IPS-NIHi11 (cell line): ENCODE measurements at places on chromosomes 7 and 10.

DNA sequence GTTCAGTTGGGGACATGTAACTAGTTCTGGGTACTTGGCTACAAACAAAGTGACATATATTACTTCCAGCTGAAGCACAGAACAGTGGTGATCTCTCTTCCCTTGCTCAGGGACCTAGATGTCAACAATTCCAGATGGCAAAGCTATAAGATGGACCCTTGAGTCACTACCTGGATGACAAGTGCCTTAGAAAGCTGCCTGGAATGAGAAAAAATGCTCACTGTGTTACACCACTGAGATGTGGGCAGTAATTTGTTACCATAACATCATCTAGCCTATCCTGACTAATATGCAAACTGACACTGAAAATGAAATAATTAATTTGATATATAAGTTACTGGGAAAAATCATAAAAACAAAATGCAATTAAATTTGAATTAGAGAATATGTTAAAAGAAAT is 16.4 kb upstream of the CTTNBP2 start:
- no peak for DNase-seq

DNA sequence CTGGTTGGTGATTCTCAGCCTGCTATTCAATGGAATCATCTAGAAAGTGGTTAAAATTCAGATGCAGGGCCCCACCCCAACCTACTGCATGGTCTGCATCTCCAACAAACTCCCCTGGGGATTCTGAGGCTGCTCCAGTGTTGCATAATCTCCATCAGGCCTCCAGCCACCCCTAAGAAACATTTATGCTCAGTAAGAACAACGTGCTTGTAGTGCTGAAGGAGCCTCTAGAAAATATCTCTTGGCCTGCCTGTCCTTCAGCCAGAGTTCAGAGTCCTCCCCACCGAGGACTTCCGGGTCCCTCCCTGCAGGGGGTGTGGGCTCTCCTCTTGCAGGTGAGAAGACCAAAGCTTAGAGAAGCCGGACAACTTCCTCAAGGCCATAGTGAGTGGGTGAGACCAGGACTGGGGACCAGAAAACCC is 159.8 kb downstream of the SH3PXD2A start:
- DNase-seq, result no peak

DNA sequence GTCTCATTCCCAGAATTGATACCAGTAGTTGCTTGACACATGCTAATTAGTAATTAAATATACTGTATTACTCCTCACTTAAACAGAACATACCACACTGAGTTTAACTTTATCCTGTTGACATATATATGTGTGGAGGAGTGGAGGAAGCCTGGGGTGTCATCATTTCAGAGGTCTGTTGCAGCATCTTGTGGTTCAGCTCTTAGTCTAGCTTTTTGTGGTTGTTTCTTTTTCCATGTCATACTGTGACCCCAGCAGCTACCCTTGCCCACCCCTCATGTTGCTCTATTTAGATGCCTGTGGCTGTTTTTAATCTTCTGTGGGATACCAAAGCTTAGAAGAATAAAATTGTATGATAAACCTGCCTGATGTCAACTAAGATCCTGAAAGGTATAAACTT is 875.4 kb downstream of the LRMDA start:
- no peak for DNase-seq

- no peak for DNase-seq
Measured at GRCh38 chr10:118408181-118408580, 66.1 kb upstream of the FAM204A start.

GRCh38 chr10:31587691-31588090 is 268.7 kb downstream of the ZEB1 start:
- DNase-seq, result no peak

DNA sequence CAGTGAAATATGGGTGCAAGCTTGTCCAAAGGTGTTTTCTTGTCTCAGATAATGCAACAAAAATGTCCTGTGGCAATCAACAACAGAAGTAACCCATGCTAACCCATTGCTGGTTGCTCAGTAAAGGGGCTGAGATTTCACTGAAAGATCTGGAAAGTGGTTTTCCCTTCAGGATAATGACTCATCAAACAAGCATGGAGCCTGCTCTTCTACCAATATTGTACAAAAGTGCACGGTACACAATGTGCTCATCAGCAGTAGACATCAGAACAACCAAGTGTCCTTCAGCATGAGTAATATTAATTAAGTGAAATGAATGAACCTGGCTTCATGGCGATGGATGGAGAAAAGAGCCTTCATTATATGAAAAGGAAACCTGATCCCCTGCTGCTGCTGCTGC is 287.1 kb upstream of the NEBL start:
- no peak for DNase-seq

- DNase-seq, result peak; percentile 50
Measured at GRCh38 chr7:129163875-129164544, 19.5 kb downstream of the TSPAN33 start.

GRCh38 chr7:134645935-134646334 is 718 bp upstream of the BPGM start:
- DNase-seq, result no peak
